ENCODE measurements at places on chromosomes 12 and 14.

- DNase-seq: no peak
These were observed 44.6 kb upstream of the FAR2 start for GRCh38 chr12:29104516-29104915.

DNA sequence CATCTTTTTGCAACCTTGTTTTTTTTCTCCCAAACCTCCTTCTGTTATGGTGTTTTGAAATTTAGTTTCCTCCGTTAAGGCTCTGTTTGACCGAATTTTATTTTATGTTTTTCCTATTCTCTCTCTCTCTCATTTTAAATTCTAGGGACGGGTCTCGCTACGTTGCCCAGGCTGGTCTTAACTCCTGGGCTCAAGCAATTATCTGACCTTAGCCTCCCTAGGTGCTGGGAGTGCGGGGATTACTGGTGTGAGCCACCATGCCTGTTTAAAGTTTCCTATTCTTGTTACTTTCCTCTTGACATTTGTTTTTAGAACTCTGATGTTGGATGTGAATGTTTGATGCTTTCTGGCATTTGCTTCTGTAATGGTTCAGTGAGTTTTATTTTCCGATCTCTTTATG, 1.0 kb downstream of the ZC3H14 start:
- no peak for DNase-seq

GRCh38 chr12:4775936-4776335, 55.7 kb downstream of the GALNT8 start:
- no peak for DNase-seq

- no peak for DNase-seq
These were observed 34.2 kb upstream of the DEGS2 start for GRCh38 chr14:100193417-100194357.

- DNase-seq: no peak
These were observed 102.7 kb downstream of the LRRK2 start for GRCh38 chr12:40327535-40327934.

- DNase-seq: no peak
These were observed 3.0 kb upstream of the CLEC2B start for GRCh38 chr12:9872162-9872561.

GRCh38 chr12:6432991-6433390, 11.8 kb upstream of the CD27 start:
- no peak for DNase-seq

DNA sequence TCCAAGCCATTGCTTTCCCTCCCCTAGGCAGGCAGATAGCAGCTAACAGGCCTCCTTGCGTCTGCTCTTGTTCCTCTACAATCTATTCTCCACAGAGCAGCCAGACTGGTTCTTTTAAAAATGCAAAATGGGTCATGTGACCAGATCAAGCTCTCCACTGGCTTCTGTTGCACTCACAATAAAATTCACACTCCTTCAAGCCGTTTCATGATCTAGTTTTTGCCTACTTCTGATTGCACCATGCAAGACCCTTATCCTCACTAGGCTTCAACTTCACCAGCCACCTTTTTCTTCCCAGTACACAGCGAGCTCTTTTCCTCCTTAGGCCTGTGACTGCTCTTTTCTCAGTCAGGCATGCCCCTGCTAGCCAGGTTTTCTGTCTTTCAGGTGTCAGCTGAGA, 6.1 kb upstream of the KRAS start:
- no peak for DNase-seq

- no peak for DNase-seq
These were observed 8.7 kb downstream of the PRKD1 start for GRCh38 chr14:29918981-29919380.

DNA sequence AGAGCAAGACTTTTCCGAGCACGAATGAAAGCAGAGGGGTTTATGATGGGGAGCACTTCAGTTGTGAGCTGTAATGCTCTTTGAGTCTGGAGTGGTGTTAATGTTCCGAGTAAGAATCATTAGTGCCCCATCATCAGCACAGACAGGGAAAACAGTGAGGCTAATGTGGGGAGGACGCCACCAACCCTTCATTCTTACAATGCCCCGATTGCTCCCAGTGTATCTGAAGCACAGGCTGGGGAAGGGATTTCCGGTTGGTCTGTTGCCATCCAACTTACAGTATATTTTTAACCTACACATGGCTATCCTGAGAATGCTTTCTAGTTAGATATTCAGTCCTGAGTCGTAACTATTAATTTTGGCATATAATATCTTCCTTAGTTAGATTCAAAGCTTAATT, 141.6 kb downstream of the APAF1 start:
- no peak for DNase-seq

DNA sequence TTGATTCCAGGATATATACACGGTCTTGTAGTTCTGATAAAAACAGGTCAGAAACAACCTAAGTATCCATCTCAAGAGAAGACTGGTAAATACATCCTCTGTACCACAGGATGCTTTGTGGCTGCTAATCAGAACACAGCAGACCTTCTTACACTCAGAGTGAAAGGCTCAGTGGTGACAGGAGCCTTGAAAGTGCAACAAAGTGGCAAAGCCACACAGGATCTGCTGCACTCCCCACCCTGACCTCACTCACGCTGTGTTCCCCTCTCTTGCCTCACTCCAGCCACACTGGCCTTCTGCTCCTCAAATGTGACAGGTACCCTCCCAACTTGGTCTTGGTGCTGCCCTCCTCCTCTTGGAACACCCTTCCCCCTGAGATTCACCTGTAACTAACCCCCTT, 98.1 kb upstream of the GRIP1 start:
- peak; percentile 24 for DNase-seq

Data from stimulated activated CD4-positive, alpha-beta T cell treated with anti-CD3 and anti-CD28 coated beads, Interleukin-15, amount 100 ng/mL, for 48 hours (primary cell).